Activated naive CD8-positive, alpha-beta T cell treated with anti-CD3 and anti-CD28 coated beads, Interleukin-2, amount 10 ng/mL, durations not matched to agents 7 days and 5 days (primary cell): ENCODE measurements at places on chromosomes 5 and 9. TPM values are rescaled to one million over a fixed set of nuclear protein-coding genes. Genes with fewer than 3 reads are reported as not detected.

The TAF11L5 gene
- not detected for total RNA-seq

The CDH9 gene
- total RNA-seq: not detected

The CTXN3 gene
- not detected for total RNA-seq

The LRRTM2 gene
- total RNA-seq: 0.26 TPM

The AFAP1L1 gene
- 0.09 TPM for total RNA-seq

The CFAP77 gene
- not detected for total RNA-seq

The MOB3B gene
- 3.6 TPM for total RNA-seq

The PCDHGA6 gene
- total RNA-seq: 0.33 TPM

The DOK3 gene
- total RNA-seq: 6.0 TPM

The GZMA gene
- 242 TPM for total RNA-seq

The ELOVL7 gene
- total RNA-seq: 0.57 TPM

The WDR31 gene
- total RNA-seq: 0.99 TPM

The LRRC26 gene
- not detected for total RNA-seq

The SLC34A3 gene
- total RNA-seq: not detected
